ENCODE measurements at places on chromosomes 11 and 22.

DNA sequence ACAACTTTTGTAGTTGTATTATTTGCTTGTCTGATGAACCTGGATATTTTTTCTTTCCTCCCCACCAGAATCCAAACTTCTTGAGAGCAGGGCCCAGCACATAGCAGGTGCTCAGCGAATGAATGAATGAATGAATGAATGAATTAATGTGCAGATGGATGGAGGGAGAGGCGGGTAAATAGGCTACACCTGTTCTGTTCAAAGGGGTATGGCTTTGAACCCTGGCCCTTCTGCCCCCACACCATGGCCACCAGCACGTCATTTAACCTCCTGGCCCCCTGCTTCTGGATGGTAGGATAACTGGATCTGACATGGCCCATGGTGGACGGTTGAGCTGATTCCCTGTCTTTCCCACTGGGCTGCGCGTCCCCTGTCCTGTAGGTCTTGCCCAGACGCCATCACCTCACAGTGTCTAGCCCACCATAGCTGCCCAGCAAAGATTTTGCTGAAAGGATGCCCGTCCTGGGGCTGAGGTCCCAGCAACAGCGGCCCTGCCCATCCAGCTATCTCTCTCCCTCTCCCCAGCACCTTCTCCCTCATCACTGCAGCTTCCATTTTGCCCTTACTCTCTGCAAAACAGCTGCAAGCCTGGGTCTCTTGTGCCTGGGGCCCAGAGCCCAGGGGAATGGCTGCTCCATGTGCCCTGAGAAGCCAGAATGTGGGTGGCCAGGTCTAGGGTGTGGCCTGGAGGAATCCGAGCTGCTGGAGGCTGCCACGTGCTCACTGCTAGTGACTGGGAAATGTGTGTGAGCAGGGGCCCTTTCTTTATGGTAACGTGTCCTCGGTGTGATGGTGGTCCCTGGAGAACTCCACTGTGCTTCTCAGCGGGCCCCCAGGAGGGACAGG lies 49.3 kb upstream of the LINC01488 start:
- no peak for DNase-seq

DNA sequence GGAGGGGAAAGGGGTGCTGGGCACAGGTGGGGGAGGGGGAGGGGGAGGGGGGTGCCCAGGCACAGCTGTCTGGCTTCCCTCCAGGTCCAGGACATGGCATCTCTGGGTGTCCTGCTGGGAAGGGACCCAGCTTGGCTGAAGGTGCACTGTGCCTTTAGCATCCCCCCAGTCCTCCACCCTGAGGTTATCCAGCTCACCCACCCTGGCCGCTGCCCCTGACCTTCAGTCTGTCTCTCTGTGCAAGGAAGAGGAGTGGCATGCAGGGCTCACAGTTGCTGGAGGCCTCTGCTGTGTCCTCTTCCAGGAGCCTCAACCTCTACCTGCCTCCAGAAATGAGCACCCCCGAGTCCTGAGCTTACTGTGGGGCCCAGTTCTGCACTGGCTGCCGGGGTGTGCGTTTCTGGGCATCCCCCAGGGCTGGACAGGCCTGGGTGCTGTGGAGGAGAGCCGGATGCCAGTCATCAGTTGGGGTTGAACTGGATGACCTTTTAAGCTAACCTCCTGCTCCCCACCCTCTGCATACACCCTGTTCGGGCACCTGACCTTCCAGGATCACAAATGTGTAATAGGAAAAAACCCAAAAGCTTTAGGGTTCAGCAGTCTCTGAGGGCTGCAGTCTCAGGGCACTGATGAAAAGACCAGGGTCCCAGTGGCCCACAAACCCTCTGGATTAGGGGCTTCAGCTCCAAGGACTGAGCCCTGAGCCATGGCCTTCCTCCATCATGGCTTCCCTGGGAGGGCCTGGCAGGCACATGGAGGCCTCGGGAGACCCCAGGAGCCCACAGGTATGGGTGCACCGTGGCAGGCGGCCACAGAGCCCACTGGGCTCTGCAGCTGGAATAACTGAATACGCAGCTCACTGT lies 9.6 kb upstream of the CTSD start:
- DNase-seq = no peak

- no peak for DNase-seq
Observed at GRCh38 chr11:12235947-12236743, 125.8 kb downstream of the MICAL2 start.

- no peak for DNase-seq
Observed at GRCh38 chr11:5204787-5205186, 4.3 kb upstream of the OR51V1 start.

DNA sequence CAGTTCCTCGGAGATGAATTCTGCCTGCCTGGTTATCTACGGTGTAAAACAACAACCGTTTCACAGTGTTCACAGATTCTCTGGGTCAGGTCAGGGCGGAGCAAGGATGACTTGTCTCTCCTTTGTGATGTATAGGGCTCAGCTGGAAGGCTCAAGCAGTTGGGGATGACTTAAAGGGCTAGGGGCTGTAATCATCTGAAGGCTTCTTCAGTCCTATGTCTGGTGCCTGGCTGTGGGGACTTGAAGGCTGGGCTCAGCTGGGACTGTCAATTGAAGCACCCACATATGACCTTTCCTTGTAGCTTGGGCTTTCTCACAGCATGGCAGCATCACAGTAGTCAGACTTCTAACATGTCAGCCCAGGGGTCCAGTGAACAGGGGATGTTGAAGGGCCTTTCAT lies 29.3 kb downstream of the EIF3F start:
- DNase-seq = no peak

- no peak for DNase-seq
Observed at GRCh38 chr22:38607680-38608079, 37.7 kb upstream of the DMC1 start.

GRCh38 chr11:101429703-101430540 lies 153.9 kb downstream of the TRPC6 start:
- no peak for DNase-seq

- DNase-seq = peak; percentile 94
Observed at GRCh38 chr11:66466225-66467033, at the start of gene PELI3. PELI3 (plus strand) TSS chr11:66466905; CDS start chr11:66468129, 1,224 bp downstream.

DNA sequence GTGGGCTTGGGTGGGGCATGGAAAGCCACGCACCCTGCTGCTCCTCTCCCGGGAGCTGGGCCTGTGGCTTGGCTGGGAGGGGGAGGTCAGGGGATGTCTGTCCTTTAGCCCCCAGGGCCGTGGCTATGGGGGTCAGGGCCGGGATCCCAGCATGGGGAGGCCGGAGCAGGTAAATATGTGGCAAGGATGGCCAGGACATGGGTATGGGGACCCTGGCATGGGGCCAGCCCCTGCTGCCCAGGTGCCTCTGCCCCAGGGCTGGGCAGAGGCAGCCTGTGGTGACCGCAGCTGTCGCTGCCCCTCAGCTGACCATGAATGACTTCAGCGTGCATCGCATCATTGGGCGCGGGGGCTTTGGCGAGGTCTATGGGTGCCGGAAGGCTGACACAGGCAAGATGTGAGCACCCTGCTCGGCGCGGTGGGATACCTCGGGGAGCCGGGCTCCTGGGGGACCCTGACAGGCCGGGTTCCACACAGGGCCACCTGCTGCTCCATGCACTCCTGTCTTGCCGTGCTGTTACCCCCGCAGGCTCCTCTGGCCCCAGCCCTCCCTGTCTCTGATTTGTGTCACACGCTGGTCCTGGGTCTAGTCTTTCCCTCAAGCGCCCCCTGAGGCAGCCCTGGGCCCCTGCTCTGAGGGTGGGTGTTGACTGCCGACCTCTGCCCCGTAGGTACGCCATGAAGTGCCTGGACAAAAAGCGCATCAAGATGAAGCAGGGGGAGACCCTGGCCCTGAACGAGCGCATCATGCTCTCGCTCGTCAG lies 8.1 kb upstream of the ANKRD13D start:
- DNase-seq = no peak

GRCh38 chr11:79052544-79052943 lies 388.3 kb downstream of the TENM4 start:
- no peak for DNase-seq

GRCh38 chr11:12634329-12634728 lies 39.9 kb upstream of the TEAD1 start:
- no peak for DNase-seq

DNA sequence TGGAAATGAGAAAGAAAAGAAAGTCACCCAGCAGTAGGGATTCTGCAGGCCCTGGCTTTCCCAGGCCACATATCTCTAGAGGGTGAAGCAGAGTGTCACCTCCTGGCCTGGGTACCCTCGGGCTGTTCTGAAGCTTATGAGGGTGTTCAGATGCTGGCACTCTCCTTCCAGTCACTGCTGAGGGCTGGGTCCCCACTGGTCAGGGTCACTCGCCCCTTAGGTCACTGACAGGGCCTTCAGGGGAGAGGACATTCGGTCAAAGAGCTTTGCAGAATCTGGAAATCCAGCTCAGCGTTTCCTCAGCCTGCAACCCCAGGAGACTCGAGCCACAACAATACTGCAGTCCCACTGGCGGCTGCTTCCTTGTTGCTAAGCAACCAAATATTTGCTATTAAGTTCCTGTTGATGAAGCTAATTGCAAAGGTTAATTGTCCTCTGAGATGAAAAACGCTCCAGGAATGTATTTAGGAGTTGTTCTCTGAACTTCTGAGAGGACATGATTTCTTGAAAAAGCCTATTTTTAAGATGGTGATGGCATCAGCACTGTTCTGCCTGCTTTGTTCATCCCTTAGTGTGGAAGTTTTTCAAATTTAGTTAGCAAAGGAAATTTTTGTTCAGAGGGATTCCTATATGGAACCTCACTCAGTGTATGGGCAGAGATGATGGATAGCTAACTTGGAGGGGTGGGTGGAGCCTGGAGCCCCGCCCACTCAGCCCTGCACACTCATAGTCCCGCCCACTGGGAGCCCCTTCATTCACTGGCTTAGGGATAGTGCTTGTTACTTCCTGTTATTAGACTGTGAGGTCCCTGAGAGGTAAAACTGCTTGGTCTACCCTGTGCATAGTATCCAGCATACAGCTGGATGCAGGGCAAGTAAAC lies 109.2 kb downstream of the CSNK2A3 start:
- DNase-seq = peak; percentile 69

DNA sequence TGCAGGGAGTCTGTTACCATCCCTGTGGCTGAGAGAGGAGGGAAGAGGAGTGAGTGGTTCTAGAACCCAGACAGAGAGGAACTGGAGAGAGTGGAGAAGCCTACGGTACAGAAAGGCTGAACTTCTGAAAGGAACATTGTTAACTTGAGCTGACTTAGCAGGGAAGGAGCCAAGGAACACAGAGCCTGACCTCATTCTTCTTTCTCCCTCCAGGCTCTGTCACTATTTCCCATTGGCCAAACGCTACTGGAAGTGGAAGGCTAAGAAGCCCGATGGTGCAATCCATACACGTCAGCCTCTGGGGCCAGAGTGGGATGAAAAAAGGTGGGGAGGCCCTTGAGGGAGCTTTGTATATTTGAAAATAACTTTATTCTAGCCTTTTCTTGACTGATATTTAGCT lies 16.5 kb upstream of the WT1 start:
- no peak for DNase-seq

- DNase-seq = no peak
Observed at GRCh38 chr11:94549146-94549545, 5.4 kb downstream of the FUT4 start.

- no peak for DNase-seq
Observed at GRCh38 chr11:95465887-95466286, 234.9 kb upstream of the SESN3 start.

GRCh38 chr11:126653040-126653439 lies 297.6 kb downstream of the ST3GAL4 start:
- DNase-seq = no peak

- no peak for DNase-seq
Observed at GRCh38 chr22:34055525-34056200, 135.4 kb upstream of the LARGE1 start.

- DNase-seq = peak; percentile 16
Observed at GRCh38 chr11:68312780-68313573, 586 bp downstream of the LRP5 start.

DNA sequence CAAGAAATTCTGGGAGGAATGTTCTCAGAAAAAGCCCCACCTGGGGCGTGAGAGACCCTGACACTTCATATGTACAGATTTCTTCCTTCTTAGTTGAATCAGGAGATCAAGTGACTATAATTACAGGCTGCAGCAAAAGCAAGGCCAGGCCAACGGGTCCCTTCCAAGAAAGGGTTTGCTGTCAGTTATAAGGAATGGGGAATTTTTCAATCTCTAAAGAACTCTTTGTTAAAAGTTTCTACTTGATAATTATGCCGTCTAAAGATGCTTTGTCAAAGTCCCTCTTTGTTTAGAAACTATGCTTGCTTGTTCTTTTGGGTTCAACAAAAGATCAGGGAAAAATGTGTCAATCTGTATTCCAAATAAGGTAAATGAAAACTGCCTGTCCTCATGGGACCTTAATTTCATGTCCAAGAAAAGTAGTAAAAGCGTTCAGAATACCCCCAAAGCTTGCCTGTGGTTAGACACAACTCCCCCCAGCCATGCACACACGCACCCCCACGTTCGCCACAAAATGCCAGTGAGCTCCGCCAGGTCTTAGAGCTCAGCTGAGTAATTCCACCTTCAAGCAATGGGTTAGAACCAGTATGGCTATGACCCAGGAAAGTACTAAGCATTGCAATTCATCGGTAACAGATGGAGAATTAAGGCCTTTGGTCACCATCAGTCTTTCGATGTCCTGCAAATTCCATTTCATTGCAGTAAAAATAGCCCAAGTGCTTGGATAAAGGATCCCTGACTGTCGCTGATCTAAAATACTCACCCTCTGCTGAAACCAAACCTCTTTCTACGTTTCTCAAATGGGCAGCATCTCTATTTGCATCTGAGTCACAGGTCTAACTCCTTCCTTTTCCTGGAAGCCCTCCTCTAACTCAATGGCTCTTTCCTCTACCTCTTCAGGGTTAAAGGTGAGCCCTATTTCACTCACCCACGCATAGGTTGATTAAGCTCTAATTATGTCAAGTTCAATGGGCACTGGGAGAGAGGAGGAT lies 419.2 kb upstream of the SYN3 start:
- DNase-seq = no peak

DNA sequence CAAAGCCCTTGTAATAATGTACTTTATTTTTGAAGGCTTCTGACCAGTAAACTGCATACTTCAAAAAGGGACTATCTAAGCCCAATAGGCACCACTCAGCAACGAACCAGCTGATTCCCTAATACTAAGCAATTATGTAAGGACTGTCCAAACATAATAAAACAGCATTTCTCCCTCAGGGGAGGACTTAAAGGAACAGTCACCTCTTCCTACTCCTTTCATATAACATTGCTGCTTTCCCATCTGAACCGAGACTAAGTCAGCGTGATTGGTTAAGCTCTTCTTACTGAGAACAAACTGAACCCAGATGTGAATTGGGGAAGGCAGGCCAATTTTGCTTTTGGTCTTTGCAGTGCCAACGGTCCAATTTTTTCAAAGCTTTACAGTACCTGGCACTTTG lies 420.0 kb downstream of the METTL15 start:
- DNase-seq = no peak

- no peak for DNase-seq
Observed at GRCh38 chr22:50009765-50010675, 2.5 kb downstream of the IL17REL start.

- DNase-seq = no peak
Observed at GRCh38 chr22:46961591-46962295, 199.3 kb downstream of the TBC1D22A start.

GRCh38 chr11:32385998-32386397 lies 49.3 kb downstream of the WT1 start:
- DNase-seq = no peak

GRCh38 chr11:2932850-2933251 lies 3.6 kb upstream of the PHLDA2 start:
- peak; percentile 56 for DNase-seq

Measured in CD4-positive, alpha-beta T cell treated with Interferon alpha-2 for 1 hour (primary cell).